ENCODE measurements at places on chromosomes 7 and 10.
A peak's percentile ranks its signal among the peaks of the same experiment; 100 is the strongest.

DNA sequence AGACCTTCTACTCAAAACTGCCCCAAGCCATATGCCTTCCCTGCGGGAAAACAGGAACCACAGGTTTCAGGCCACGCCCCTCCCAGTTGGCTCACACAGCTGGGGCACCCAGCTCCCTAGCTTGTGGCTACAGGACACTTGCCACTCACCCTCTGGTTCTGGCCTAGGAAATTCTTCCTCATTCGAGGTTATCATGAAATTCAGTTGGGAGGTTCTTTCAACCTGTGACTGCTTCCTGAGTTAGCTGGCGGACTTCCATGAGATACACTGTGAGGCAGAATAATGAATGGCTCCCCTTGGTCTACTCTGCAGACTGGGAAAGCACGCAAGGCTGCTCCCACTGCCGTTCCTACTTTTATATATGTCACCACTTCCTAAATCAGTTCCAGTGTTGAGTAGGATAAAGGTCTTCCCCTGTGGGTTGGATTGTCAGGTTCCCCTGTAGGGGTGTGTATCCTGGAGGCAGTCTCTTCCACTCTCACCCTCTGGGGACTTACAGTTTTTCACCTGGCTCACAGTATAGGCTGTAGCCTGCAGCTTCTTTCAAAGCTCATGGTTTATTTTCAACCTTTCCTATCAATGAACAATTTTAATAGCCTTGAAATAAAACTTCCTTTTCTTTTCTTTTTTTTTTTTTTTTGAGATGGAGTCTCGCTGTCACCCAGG is 37.0 kb downstream of the GPR22 start:
- peak; percentile 73 for DNase-seq

DNA sequence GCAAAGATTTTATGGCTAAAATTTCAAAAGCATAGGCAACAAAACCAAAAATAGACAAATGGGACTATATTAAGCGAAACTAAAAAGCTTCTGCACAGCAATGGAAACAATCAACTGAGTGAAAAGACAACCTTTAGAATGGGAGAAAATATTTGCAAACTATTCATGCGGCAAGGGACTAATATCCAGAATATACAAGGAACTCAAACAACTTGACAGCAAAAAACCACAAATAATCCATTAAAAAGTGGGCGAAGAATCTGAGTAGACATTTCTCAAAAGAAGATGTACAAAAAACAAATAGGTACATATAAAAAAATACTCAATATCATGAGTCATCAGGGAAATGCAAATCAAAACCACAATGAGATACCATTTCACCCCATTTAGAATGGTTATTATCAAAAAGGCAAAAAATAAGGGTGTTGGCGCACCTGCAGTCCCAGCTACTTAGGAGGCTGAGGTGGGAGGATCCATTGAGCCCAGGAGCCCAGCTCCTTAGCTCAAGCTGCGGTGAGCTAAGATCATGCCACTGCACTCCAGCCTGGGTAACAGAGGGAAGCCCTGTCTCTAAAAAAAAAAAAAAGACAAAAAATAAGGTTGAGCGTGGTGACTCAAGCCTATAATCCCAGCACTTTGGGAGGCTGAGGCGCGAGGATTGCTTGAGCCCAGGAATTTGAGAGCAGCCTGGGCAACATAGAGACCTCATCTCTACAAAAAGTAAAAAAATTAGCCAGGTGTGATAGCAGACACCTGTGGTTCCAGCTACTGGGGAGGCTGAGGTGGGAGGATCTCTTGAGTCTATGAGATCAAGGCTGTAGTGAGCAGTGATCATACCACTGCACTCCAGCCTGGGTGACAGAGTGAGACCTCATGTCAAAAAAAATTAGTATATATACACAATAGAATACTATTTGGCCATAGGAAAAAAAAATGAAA is 4.2 kb upstream of the CCM2 start:
- no peak for DNase-seq

- no peak for DNase-seq
Observed at GRCh38 chr10:74987339-74988053, 124.0 kb upstream of the SAMD8 start.

- DNase-seq = no peak
Observed at GRCh38 chr10:15168291-15168785, at the start of gene NMT2. NMT2 (minus strand) TSS chr10:15168693; CDS start chr10:15168612, 81 bp downstream.

GRCh38 chr10:663466-663751 is 26.1 kb downstream of the DIP2C start:
- no peak for DNase-seq

DNA sequence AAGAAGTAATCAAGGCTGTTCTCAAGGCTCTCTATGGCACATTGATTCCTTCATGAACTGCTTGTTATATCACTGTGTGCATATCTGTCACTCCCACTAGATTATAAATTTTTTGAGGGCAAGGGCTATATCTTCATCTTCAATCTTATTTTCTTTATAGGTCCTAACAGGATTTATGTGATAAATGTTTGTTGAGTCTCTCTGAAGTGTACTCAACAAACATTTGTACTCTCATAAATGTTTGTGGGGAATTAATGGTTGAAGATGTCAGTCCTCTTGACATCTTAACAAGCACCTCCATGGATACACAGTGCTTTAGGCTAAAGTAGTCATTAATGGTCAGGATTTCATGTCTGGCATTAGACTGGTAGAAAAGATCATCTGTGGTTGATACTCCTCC is 143.2 kb downstream of the RNLS start:
- no peak for DNase-seq

- no peak for DNase-seq
Observed at GRCh38 chr10:102492983-102493382, 9.5 kb downstream of the ACTR1A start.

DNA sequence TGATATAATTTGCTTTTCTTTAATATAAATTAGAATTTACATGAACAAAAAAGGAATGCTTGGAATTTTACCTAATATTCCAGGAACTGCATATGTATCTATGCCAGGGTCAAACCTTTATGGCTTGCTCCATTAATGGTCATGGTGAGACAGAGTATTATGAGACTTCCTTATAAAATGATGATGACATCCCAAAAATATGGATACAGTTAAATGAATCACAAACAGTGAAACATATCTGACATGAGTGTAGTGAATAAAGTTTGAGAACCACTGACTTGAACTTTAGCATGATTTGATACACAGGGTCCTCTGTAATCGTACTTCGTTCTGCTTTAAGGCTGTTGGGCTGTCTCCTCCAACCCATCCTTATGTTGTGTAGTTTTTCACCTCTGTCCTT is 51.8 kb downstream of the MARCHF5 start:
- no peak for DNase-seq

DNA sequence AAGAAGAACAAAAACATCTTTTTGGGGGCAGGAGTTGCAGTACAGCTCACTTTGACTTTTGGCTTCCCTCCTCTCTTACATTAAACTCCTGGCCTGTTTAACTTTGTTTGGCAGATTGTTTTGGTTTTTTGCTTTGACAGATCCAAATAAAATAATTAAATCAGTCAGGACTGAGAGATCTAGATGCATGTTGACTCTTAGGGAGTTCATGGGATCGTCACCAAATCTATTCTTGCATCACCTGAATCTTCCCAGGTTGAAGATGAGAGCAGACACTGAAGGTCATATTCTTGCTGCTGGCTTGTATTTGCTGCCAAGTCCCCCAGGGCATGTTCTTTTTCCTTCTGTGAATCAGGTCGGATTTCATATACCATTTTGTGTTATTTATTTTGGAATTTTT is 759.4 kb downstream of the CNTNAP2 start:
- no peak for DNase-seq

DNA sequence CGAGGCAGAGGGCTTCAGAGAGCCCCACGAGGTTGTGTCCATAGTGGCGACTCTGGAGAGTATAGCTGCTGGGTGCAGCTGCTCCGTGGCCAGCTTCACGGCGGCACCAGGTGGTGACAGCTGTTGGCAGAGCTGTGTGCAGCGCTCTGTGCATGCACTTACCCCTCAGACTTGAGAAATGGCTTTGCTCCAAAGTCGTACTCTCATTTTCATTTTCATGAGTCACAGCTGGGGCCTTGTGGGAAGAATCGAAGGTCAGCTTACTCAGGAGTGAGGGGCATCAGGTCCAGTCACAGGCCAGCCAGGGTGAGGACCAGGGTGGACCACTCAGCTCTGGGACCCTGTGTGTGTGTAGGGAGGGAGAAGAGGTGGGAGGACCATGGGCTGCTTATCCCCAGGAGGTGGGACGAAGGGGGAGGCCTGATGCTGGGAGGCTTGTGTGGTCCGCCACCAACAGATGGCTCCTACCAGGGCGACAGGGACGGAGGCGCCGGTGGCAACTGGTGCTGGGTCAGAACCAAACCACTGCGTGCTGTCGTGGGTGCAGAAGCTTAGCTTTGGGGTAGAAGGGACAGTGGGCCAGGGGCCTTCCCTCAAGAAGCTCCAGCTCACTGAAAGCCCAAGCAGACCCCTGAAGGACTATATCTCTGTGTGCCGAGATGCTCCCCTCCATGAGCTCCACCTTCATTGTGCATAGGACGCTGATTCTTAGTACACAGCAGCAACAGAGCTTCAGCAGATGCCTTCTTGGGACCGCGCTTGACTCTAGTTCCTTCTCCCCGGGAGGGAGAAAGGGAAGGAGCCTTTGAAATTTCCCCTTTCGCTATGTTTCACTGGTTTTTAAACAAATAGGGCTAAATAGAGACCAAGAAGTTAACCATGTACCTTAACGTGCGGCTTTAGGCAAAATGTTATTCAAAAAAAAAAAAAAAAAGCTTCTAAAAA is 225.0 kb downstream of the CELF2 start:
- peak; percentile 81 for DNase-seq

DNA sequence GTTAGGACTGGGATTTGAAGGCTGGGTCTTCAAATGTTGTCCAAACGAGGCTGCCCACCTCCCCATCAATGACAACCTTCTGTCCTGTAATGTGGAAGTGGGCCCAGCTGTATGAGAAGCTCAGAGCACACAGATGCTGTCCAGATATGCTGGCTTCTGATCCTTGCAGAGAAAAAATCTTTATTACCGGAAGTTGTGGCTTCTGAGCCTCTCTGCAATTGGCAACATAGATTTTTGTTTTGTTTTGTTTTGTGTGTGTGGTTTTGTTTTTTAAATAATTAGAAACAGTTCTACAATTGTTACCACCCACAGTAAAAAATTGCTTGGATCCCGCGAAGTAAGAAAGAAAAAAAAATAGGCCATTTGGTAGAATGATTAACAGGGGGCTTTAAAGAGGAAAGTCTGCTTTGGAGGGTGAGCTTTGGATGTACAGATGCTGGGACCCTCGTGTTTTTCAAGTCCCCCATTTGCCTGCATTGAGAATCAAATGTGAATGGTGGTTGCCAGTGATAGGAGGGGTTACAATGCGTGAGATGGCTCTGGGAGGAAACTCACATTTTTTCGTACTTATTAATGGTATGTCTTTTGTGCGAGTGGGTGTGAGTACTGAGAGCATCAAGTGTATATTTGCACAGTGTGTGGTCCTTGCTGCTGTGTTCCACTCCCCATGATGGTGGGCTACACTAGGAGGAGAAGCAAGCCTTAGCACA is 153.2 kb downstream of the TCF7L2 start:
- no peak for DNase-seq

GRCh38 chr10:72027498-72027897 is 60.9 kb downstream of the SPOCK2 start:
- no peak for DNase-seq
